Ascending aorta (tissue), 2 donors: ENCODE measurements at places on chromosomes 12 and 14.

DNA sequence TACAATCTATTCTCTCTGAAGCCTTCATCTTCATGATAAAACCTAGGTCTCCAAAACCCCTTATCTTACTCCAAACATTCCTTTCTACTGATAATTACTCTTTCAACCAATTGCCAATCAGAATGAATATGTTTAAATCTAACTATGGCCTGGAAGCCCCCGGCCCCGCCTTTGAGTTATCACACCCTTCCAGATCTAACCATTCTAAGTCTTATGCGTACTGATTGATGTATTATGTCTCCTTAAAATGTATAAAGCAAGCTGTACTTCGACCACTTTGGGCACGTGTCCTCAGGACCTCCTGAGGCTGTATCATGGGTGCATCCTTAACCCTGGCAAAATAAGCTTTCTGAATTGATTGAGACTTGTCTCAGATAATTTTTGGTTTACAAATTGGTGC is 14.4 kb downstream of the PABPN1 start:
- no peak for DNase-seq

DNA sequence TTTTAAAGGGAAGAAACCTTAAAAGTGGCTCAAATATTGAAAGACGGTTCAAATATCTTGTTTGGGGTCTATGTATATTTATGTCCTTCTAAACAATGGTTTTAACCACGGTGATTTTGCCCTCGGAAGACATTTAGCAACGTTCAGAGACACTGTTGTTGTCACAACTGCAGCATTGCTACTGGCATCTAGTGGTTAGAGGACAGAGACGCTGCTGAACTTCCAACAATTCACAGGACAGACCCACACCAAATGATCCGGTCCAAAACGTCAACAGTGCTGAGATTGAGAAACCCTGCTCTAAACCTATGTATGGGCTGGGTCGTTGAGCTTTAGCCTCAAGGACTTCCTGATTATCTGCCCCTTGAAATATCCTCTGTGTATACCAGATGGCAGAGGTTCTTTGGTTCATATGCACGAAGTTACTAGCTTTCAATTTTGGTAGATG is 1.7 kb downstream of the ANGEL1 start:
- peak; percentile 69 for DNase-seq

- DNase-seq = no peak
Observed at GRCh38 chr12:56599797-56600196, 30.3 kb downstream of the BAZ2A start.

DNA sequence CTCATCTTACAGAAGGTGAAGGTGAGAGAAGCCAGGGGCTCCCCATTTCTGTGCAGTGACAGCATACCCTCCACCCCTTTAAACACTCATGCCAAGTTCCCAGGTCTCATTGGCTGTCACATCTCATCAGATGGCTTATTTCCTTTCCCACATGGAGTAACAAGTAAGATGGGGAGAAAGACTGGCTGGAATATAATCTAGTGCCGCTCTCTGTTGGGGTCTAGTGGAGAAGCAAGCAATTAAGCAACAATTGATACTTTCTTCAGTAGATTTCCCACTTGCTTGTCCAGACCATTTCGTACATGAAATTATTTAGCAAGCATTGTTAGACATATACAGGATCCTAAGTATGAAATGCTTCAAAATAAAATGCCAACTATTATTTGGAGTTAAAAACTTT is 92.2 kb downstream of the SLC5A8 start:
- no peak for DNase-seq

- DNase-seq = no peak
Observed at GRCh38 chr14:53376064-53376463, 222.9 kb upstream of the DDHD1 start.

DNA sequence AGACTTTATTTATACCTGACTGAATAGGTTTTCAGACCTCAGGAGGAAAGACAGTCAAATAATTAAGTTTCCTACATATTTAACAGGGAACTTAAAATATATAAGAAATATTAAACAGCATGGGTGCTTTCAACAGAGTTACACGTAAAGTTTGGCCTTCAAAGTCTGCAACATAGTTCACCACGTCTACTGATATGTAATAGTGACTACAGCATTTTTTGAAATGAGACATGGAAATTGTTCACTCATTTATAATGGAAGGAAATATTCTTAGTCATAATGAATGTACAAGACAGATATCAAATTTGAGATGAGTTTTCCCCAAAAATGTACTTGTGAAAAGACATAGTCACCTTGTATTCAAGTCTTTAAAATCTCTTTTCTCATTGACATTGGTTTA is 56.7 kb upstream of the KCNMB4 start:
- no peak for DNase-seq

GRCh38 chr12:132422040-132422380 is 67.9 kb upstream of the FBRSL1 start:
- DNase-seq = no peak
